EH (cell line): ENCODE measurements at places on chromosomes 11 and 22.
A peak's percentile ranks its signal among the peaks of the same experiment; 100 is the strongest.

- peak; percentile 88 for DNase-seq
Observed at GRCh38 chr11:65540290-65541092, 15.6 kb downstream of the SCYL1 start.

DNA sequence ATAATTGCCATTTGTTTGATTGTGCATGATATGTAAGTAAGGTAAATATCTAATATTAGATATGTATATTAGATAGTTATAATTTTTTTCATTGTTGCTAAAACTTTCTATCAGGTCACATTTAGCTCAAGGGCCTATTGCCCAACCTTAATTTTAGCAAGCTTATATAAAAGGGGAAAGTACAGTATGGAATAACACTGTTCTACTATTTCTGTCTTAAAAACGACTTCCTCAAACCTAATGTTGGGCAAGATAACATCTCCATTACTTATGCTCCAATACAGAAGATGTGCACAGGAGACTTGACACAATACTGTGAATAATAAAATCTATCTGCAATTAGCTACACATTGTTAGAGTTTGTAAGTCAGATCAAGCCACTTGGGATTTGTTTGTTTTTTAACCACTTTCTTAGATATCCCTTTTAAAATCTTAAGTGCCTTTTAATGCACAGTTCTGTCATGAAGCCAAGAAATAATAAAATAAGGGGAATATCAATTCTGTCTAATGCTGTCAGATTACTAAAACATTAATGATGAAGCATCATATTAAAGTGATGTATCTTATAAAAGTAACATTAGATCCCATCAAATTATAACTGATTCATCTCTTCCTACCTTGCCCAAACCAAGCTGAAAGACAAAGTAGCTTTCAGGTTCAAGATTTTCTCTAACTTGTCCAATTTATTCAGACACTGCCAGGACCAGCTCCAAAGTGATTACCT is 98.1 kb downstream of the SIK3 start:
- DNase-seq, result no peak

DNA sequence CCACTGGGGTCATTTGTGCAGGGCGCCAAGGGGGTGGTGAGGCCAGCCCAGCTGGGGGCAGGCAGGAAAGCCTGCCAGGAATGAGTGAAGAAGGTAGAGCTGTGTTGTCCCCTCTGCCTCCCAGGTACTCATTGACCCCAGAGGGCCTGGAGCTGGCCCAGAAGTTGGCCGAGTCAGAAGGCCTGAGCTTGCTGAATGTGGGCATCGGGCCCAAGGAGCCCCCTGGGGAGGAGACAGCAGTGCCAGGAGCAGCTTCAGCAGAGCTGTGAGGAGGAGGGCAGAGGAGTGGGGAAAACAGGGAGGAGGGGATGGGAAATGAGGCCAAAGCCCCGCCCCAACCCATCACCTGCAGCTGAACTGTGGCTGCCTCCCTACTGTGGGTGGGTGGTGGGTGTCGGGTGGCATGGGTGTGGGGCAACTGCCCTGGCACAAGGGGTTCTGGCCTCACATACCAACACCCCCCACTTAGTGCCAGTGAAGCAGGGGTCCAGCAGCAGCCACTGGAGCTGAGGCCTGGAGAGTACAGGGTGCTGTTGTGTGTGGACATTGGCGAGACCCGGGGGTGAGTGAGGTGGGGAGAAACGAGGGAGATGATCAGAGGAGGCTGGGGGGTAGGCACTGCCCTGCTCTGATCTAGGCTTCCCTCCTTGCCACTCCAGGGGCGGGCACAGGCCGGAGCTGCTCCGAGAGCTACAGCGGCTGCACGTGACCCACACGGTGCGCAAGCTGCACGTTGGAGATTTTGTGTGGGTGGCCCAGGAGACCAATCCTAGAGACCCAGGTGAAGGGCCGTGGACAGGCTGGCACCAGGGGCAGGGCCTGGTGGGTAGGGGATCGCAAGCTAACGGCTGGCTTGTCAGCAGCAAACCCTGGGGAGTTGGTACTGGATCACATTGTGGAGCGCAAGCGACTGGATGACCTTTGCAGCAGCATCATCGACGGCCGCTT is 3.0 kb downstream of the MUS81 start:
- no peak for DNase-seq

DNA sequence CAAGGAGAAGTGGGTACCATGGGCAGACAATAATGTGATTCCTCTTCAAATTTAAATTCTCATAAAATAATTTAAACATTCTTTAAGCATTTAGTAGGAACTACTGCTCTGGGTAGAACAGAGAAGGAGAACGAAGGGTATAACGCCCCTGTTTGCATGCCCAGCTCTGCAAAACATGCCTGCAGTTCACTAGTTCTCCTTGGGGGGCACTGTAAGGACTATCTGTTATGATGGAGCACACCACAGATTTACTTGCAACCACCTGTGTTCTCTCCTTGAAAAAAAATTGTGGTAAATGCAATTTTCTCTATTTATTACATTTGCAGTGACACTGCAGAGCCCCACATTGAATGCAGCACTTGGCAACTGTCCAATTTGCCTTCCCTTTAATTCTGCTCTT is 100.3 kb downstream of the GUCY1A2 start:
- peak; percentile 35 for DNase-seq

- DNase-seq, result no peak
Observed at GRCh38 chr22:36442506-36443197, 38.8 kb downstream of the TXN2 start.

DNA sequence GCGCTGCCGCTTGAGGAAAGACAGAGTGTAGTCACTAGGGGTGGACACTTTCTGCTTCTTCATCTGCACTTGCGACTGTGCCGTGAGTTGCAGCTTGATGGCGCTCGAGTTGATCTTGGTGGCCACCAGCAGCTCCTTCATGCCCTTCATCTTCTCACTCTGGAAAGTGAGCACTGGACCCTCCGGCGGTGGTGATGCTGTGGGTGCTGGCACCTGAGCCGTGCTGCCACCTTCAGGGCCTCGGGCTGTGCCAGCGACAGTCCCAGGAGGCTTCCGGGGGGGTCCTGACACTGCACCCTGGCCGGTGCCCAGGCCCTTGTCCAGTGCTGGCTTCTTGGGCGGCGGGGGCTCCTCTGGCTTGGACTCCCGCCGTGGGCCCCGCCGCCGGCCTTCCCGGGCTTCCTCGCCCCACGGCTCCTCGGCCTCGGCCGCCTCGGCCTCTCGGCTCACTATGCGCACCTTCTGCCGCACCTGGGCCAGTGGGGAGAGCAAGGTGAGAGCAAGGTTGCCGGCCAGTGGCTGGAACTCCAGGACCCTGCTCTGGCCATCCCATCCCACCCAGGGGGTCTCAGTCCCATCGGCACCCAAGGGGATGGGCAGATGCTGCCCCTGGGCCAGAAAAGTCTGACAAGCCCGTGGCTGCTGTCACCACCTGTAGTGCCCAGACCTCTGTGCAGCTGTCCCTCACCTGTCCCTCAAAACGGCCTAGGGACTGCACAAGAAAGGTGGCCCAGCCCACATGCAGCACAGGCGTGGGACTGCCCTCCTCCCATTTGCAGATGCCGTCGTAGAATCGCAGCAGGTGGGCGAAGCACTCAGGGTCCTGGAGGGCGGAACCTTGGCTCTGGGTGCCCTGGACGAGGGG is 1.6 kb upstream of the MAP4K2 start:
- DNase-seq, result no peak

- DNase-seq, result no peak
Observed at GRCh38 chr22:42346722-42347121, 76.3 kb upstream of the TCF20 start.

DNA sequence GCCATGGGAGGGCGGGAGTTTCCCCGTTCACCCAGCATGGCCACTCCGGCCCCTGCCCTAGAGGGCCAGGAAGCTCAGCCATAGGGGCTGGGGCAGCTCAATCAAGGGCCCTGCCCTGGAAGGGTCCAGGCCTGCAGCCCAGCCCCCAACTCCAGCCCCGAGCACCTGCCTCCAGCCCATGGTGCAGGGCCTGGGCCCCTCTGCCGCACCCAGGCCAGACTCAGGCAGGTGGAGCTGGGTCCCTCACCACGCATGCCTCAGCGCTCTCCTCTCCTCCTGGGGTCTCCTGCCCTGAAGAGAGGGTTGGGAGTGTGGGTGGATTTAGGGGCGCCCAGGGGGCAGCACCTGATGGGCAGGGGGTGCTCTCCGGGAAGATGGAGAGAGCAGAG is 13.1 kb downstream of the MLC1 start:
- DNase-seq, result no peak

DNA sequence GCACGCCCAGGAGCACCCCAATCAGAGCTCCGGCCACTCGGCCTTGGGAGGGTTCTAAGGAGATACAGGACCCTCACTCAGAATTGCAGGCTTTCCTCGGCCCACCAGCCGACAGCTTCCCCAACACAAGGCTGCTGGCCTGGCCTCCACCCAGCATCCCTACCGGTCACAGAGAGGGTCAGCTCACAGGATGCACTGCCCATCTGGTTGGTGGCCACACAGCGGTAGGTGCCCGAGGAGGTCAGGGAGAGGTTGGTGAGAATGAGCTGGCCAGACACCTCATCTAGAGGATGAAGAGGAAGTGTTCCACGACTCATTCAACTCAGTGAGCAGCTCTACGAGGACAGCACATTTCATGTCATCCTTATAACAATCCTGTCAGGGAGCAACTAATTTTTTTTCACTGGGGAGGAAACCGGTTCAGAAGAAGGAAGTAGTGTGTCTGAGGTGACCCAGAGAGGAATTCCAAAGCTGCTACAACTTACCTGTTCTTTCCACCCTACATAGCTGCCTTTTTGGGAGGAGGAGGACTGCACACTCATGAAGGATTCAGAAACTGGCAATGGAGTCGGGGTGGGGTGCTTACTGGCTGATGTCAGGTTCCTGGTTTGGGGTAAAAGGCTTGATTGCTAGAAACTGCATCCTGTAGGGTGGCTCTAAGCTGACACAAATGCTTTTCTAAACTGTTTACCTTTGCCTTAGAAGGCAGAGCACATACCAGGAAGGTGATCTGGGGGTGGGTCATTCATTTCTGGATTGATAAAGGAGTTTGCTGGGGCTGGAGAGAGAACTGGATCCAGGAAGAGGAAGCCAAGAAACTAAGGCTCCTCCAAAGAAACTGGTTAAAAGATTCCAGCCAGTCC is 3.3 kb downstream of the VSIG2 start:
- DNase-seq, result peak; percentile 49

DNA sequence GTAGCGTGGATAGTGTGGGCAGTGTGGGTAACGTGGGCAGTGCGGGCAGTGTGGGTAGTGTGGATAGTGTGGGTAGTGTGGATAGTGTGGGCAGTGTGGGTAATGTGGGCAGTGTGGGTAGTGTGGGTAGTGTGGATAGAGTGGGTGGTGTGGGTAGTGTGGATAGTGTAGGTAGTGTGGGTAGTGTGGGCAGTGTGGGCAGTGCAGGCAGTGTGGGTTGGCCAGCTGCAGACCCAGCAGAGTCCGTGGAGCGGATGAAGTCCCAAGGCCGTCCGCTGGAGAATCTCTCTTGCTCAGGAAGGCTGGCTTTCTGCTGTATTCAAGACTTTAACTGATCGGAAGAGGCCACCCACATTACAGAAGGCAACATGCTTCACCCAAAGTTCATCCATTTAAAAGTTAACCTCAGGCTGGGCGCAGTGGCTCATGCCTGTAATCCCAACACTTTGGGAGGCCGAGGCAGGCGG is 26.1 kb upstream of the KRTAP5-6 start:
- DNase-seq, result no peak

DNA sequence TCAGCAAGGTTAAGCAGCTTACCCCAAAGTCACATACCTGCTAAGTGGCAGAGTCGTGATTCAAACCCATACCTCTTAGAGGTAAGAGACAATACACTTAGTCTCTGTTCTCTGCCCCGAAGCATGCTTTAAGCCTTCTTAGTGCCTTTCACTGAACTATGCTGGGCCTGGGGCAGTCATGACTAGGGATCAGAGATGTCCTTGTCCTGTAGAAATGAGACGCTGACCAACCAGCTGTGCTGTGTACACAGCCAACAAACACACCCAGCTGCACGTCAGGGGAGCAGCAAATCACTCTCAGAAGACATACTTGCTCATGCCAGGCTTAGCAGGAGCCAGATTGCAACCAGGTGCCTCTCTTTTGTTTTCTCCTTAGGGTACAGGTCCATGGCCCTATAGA is 255.7 kb downstream of the BUD13 start:
- no peak for DNase-seq

DNA sequence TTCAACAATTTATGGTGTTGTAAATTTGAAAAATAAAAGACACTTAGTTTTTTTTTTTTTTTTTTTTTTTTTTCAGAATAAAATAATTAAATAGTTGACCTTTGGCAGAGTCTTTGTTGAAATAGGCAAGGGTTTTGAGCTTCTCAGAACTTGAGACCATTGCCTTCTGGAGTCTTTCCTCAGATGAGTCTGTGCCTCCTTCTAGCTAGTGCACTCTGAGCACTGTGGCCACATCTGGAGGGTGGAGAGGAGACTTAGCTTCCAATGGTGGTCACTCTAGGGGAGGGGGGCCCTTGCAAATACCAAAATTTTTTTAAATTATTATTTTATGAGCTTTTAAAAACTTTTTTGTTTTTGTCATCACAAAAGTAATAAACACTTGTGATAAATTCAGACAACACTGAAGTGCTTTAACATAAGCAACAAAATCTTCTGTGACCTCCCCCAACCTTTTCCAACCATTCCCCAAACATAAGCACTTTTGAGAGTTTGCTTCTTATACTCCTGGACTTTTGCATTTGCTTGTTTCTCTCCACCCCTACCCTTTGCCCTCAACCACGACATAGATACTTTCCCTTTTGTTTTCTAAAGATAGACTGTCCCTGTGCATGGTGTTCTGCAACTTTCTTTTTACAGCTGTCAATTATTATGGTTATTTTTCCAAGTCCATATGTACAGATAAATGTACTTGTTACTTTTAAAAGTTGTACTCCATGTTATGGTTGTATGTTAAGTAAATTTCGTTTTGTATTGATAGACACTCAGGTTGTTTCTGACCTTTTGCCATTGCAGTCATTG is 41.1 kb downstream of the BMAL1 start:
- DNase-seq, result no peak

DNA sequence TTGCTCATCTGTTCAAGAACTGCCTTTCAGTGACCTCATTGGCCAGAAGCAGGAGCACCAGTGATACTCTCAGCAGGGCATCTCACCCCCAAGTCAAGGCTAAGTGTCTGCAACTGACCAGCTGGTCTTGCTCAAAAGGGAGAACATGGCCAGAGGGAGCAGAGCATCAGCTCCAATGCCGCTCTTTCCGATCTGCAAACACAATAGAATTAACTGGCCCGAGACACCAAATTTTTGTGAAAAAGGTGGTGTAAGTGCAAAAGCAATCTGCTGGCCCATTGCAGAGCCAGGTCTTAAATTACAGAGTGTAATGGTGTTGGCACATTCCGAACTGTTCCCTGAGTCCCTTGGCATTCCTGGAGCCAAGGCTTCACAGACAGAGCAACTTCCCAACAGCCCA is 97.0 kb downstream of the PKNOX2 start:
- peak; percentile 3 for DNase-seq

- DNase-seq, result no peak
Observed at GRCh38 chr22:46159777-46160176, 9.5 kb downstream of the PPARA start.

GRCh38 chr22:36816636-36817524 is at the start of gene PVALB:
PVALB (minus strand) TSS chr22:36817035; CDS start chr22:36817005, 30 bp downstream.
- DNase-seq, result peak; percentile 21

- peak; percentile 66 for DNase-seq
Observed at GRCh38 chr11:68763181-68763721, 11.9 kb upstream of the TESMIN start.

- DNase-seq, result no peak
Observed at GRCh38 chr11:72985645-72986044, 156.5 kb downstream of the FCHSD2 start.

- no peak for DNase-seq
Observed at GRCh38 chr11:5553343-5553742, 5.0 kb upstream of the OR52H1 start.

- DNase-seq, result peak; percentile 37
Observed at GRCh38 chr11:65182258-65183170, 786 bp downstream of the CAPN1 start.

- DNase-seq, result no peak
Observed at GRCh38 chr22:50141891-50142363, 28.6 kb upstream of the PANX2 start.
